RWPE2 (cell line): ENCODE measurements at places on chromosomes 13 and 19.

DNA sequence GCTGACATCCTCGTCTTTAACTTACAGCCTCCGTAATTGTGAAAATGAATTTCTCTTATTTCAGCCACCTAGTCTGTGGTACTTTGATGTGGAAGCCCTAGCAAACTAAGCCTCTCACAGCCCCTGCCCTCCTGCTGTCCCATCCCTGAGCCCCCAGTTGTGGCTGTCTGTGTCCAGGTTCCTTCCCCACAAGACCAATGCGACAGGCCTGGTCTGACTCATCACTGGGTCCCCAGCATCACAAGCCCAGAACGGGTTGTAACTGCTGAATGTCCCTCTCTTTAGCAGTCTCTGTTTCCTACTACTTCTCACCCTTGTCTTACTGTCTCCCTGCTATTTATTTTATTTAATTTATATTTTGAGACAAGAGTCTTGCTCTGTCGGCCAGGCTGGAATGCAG lies 5.7 kb downstream of the POU2F2 start:
- DNase-seq: no peak

GRCh38 chr13:59754411-59754810 lies 409.3 kb downstream of the DIAPH3 start:
- no peak for DNase-seq

DNA sequence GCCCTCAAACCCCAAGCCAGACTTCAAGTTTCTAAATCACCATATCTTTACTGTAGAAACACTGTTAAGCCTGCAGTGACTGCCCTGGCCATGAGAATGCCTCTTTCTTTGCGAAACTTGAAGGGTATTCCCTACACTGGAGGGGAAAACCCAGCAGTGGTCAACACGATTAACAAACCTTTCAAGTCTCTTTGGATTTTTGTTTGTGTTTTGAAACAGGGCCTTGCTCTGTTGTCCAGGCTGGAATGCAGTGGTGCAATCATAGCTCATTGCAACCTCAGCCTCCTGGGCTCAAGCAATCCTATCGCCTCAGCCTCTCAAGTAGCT lies 17.4 kb upstream of the POMP start:
- DNase-seq: no peak

DNA sequence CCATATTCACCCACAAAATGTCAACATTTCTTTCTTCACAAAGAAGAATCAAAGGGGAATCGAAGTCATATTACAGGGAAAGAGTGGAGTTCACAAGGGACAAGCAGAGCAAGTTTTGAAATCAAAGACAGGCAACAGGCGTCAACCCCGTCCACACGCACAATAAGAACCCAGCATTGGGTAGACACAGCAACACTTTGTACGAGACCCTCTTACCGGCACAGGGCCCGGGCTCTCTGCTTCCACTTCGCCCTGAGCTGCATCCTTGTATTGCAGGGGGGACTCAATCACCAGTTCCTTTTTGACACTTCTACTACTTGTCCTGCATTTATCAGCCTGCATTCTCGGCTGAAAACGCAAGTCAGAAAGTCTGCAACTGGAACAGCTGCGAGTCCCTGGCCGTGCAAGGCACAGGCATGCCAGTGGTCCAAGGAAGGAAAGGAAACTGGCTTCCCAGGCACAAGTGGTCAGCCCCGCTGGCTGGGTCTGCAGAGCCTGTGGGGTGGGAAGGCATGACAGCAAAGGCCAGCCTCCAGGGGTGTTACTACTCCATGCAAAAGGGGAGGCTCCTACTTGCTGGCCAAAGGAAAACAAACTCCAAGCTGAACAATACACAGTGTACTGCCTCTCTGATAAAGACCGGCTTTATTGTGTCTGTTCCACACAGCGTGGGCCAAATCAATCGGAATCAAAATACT lies at the start of gene DOCK9:
Gene DOCK9, minus strand, starts transcription at position 497 of the 698 bp plus-strand sequence. Its CDS starts 155 bp downstream, at position 342.
- DNase-seq: no peak

GRCh38 chr13:113078902-113079780 lies 26.4 kb upstream of the F7 start:
- peak; percentile 38 for DNase-seq

- no peak for DNase-seq
Measured at GRCh38 chr13:27336014-27336673, 65.5 kb downstream of the RASL11A start.

DNA sequence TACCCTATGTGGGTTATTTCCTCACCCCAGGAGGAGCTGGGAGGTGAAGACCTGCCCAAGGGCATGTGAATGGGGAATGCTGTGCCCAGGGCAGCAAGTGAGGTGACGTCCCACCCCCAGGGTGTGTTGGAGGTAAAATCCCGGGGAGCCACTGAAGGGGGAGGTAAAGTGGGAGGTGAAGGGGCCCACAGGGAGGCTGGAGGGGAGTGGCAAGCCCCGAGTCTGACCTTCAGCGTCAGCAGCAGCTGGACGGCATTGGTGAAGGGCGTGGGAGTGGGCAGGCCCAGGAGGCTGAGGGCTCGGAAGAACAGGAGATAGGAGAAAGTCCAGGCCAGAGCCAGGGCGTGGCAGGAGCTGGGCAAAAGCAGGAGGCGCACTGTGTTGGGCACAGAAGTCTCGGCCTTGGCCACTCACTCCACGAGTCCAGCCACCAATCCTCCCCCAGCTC lies 2.4 kb downstream of the MBOAT7 start:
- DNase-seq: no peak

- no peak for DNase-seq
Measured at GRCh38 chr13:52356327-52356726, 49.6 kb downstream of the THSD1 start.

DNA sequence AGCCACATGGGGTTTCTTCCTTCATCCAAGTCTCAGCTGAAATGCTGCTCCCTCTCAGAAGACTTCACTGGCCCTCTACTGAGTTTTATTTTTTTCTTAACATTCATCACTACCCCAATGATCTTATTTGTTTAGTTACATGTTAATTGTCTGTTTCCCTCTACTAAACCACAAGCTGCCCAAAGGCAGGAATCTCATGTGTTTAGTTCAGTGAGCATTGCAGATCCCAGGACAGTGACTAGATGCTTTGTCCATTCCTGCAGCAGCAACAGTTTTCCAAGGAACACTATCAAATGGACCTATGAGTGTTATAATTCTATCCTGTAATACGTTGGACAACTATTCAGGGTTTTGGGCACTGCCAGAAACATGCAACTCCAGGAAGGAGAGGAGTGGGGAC lies 93.1 kb downstream of the RNASEH2B start:
- no peak for DNase-seq

- DNase-seq: no peak
Measured at GRCh38 chr19:28345811-28346210, 867.1 kb downstream of the UQCRFS1 start.

DNA sequence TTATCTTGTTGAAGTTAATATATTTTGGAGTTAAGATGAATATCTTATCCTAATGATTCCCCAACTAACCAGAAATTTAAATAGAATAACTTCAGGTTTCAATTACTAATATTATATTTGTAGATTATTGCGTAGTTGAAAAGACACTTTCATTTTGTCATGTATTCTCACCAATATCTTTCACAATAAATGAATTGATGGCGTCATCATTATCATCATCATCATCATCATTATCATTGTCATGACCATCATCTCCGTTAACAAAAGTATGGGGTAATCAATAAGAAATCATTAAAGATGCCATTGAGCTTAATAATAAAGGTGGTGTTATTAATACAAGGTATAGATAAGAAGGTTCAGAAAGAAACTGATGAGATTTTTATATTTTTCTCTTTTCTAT lies 768.8 kb upstream of the SLC10A2 start:
- no peak for DNase-seq

DNA sequence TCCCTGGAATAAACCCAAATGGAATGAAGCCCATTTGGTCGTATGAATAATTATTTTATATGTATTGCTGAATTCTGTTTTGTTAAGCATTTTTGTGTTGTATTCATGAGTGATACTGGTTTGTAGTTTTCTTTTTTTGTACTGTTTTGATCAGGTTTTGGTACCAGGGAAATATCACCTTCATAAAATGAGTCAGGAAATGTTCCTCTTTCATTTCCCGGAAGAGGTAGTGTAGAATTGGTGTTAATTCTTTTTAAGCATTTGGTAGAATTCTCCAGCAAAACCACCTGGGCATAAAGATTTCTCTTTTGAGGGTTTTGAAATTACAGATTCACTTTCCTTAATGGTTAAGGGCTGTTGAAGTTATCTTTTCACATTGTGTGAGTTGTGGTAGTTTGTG lies 13.3 kb downstream of the SPATA13 start:
- no peak for DNase-seq

DNA sequence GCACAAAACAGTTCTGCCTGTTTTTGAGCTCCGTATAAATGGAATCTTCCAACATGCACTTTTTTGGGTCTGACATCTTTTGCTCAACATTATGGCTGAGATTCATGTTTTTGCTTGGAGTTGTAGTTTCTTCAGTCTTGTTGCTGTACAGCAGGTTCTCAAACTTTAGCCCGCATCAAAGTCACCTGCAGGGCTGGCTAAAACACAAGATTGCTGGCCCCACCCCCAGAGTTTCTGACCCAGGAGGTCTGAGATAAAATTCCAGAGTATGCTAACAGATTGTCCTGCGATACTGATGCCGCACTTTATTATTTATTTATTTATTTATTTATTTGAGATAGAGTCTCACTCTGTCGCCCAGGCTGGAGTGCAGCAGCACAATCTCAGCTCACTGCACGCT lies 79.8 kb upstream of the WASF3 start:
- no peak for DNase-seq

DNA sequence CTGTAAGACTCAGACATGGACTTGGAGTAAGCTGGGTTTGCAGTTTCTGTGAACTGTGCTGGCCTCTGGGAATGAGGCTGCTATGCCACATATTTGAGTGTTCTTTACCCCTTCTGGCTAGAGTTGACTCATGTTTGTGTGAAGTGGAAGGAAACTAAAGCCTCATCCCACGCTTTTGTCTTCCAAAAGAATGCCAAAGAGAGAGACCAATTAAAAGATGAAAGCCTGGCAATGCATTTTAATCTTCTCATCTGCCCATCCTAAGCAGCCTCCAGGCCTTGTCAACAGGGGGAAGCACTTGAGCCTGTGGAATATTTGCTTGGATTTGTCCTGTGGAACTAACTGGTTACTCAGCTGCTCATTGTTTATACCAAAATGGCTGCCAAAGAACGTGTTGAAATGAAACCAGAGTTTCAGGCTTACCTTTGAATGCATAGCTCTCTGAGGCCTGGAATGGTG lies 49.1 kb downstream of the LMO7 start:
- no peak for DNase-seq

DNA sequence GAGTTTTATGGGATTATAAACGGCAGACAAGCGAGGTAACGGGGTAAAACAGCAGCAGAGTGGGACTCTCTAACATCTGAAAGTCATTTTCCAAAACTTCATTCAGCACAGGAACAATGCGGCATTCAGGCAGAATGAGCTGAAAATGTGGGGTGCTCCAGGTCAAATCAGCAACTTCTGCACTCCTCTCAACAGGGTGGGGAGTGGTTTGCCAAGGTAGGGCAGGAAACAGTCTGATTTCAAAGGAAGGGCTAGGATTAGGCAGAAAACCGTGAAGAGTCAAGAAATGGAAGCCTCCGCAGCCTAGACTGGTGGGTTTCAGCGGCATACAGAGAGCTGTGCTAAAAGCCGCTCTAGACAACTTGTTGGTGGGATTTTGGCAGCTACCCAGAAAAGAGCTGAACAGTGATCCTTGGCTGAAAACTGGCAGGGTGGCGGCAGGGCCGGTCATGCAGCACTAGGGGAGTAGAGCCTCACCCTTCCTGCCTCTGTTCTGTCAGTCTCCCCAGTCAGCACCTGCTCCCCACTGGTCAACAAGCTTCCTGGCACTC lies 154.2 kb upstream of the KLF12 start:
- DNase-seq: no peak
